Left forelimb (tissue), 1 donor: ENCODE measurements at places on chromosomes 12 and 14.

GRCh38 chr12:117236456-117237001 is 46.3 kb upstream of the FBXO21 start:
- peak; percentile 81 for DNase-seq

GRCh38 chr14:22189881-22190280 is 399.1 kb downstream of the DAD1 start:
- no peak for DNase-seq

DNA sequence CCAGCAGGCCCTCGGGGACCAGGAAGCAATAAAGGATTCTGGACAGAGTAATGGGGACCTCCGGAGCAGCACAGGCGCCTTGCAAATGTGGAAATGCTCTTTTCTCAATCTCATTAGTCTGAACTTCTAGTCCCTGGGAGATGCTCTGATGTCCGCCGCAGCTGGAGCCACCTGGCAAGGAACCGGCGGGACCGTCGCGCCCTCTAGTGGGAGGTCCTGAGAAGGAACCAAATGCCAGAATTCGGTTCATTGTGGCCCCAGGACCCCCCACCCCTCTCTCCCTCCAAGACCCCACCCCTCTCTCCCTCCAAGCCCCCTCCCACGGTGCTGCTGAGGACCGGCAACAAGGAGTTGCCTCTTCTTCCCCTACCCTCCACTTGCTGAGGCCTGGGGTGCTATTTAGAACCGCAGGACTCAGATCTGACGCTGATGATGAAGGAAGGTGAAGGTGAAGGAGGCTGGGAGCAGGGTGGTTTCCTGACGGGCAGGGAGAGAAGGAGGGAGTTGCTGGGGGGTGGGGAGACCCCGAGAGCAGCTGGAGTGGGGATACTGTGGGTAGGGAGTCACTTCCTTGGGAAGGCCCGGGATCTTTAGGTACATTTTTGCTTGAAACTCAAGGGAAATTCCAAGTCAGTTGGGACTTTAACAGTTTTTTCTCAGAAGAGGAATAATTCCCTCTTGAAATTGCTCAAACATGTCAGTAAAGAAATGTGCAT is 42.5 kb downstream of the SMIM41 start:
- DNase-seq = peak; percentile 72

DNA sequence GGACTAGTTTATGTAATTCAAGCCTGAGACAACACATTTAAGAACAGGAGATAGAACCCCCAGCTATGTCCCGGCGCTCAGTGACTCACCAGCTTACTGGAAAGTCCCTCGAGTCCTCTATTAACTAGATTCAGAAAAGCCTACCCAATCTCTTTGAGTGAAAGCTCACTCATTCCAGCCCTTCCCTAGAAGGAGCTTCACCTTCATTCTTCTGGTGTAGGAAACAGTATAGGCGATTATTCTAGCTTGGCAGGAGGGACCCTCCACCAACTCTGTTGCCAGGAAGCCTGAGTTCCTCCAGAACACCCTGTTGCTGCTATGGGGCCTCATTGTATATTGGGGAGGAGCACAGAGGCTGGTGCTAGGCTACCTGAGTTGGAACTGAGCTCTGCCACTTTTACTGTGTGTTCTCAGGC is 57.2 kb upstream of the AEBP2 start:
- DNase-seq = no peak

DNA sequence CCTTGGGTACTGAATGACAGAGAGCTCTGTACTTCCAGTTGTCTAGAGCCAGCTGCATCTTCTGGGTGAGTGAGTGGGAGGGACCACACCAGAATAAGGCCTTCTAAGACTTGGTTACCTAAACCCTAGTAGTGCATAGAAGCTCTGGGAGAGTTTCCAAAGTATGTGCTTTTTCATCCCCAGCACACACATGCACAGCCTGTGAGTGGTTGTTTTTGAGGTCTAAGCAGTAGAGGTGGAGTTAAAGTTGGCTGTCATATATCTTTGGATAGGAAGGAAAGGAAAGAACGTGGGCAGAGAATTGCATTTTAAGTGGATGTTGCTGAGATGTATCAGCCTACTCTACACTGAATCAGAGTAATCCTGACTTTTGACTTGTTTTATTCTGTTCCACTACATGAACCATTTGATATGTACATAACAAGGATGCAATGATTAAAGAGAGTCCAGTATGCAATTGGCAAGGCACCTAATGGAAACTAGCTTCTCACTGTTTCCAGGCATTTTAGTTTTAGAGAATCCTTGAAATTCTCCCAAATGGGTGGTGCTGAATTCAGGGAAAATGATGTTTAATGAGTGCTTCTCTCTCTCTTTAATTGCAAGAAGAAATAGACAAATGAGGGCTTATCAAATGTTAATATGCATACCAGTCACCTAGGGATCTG is 51.8 kb upstream of the PRICKLE1 start:
- no peak for DNase-seq

DNA sequence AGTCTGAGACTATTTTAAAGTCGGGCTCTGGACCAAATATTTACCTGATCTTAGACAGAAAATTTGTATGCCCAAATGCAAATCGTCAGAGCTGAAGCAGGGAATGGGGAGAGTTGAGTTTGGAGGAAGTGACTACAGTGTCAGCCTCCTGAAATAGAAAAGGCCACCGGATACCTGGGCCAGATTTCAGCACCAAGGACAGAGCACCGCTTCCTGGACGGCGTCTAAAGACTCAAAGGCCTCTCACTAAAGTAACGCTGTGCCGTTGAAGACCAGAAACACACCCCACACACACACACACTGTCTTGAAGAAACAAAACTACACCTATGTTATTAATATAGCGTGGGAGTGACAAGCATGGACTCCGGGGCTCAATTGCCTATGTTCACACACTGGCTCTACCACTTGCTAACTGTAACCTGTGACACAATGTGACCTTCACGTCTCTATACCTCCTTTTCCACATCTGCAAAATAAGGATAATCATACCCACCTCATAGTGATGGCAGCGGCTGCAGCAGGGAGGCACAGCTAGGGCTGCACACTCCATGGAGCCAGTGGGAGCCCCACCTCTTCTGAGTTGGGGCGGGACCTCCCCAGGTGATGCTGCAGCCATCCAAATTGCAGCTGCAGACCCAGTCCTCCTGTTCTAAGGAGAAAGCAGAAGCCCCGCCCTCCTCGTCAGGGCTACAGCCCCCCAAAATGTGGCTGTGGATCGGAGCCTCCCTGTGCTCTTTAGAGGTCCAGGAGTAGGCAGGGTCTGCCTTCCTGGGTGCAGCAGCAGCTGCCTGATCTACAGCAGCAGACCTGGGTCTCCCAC is 35.6 kb downstream of the KRT76 start:
- peak; percentile 74 for DNase-seq

DNA sequence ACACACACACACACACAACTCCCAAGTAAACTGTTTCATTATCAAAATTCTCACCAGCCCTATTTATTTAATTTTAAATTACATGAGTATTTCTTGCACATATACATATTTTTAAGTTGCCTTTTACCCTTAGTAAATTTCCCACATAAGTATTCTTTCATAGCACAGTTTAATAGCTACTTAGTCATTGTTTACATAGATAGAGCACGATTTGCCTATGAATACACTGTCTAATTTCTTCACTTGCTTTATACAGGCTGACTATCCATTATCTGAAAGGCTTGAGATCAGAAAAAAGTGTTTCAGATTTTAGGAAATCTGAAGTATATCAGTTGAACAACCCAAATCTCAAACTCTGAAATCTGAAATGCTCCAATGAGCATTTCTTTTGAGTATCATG is 30.9 kb downstream of the NIN start:
- DNase-seq = no peak

DNA sequence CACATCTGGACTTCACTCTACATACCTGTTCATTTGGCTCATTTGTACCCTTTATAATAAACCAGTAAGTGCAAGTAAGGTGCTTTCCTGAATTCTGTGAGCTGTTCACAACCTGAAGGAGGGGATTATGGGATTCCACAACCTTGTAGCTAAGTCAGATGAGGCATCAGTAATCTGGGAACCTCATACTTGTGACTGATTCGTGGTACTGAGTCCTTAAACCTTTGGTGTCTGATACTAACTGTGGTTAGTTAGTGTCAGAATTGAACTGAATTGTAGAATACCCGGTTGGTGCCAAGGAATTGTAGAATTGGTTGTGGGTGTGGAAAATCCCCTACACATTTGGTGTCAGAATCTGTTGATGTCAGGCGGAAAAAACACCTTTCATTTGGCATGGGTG is 83.4 kb downstream of the TMX1 start:
- no peak for DNase-seq

DNA sequence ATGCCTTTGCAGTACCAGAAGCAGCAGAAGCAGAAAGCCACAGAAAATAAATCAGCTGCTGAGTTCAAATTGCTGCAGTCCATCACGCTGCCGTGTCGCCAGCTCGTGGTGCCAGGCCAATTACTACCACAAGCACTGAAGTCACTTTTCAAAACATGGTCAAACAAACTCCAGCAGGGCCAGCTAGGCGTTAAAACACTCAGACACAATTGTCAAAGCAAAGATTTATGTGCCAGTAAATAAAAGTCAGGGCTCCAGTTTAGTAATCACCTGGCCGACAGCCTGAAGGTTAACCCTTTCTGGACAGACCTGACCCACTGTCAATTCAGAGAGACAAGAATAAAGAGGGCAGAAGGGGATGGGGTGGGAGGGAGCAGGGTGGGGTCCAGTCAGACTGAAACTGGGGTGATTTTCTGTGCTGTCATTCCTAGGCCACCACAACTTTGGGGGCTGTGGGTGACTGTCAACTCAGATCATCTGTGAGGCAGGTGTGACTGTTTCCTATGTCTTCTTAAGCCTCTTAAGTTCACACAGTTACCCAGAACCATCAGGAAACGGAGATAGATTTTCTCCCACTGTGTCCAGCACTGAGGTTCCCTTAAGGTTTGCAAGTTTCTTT is 109.8 kb upstream of the FUT8 start:
- no peak for DNase-seq

- DNase-seq = peak; percentile 85
Observed at GRCh38 chr14:96204151-96205058, at the start of gene BDKRB2. Gene BDKRB2, plus strand, starts transcription at chr14:96204839. Its CDS starts 32,269 bp downstream, at chr14:96237108.

DNA sequence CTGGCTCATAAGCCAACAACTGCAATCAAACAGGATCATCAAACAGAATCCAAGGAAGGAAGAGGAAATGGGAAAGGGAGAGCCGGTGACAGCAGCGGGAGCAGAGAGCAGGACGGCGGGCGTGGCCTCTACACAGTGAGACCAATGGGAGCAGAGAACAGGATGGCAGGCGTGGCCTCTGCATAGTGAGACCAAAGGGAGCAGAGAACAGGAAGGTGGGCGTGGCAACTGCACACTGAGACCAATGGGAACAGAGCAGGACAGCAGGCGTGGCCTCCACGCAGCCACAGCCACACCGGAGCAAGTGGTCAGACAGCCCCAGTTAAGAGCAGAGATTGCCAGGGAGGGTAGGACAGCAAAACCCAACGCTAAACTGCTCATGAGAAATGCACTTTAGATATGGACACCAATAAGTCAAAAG is 16.4 kb downstream of the LRCOL1 start:
- peak; percentile 89 for DNase-seq

- DNase-seq = no peak
Observed at GRCh38 chr12:49705479-49706134, 1.6 kb downstream of the FMNL3 start.
